Activated naive CD4-positive, alpha-beta T cell treated with anti-CD3 and anti-CD28 coated beads, Interleukin-2, amount 50 U/mL, for 16 hours (primary cell): ENCODE measurements at places on chromosomes 4 and X.

GRCh38 chrX:6448003-6448402 lies 86.9 kb downstream of the VCX3A start:
- no peak for DNase-seq

DNA sequence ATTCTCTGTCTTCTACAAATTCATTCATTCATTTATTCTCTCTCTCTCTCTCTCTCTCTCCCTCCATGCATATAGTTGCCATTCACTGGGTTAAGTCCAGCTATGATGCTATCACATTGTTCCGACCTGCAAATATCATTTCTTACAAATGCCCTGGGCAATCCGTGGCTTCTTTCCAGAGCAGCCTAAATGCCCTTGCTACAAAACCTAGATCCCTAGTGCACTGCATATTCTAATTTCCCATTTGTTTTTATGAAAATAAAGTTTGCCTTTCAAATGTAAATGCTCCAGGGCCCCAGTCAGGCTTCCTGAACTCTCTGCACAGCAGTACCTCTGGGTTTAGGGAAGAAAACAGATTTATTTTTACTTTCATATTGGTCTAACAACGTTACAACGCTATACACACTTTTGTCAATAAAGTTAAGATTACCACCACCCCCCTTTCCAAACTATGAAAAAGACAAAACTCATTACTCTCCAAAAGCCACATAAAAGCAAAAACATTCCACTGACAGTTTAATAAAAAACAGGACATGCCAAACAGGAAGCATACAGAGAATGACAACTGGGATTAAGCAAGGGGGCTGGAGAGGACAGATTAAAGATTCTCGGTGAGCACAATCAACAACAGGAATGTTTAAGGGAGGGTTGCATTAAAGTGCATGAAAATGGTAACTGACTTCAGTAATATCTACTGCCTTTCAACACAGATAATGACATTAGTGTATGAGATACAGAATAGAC lies 104.3 kb downstream of the USP46 start:
- no peak for DNase-seq

DNA sequence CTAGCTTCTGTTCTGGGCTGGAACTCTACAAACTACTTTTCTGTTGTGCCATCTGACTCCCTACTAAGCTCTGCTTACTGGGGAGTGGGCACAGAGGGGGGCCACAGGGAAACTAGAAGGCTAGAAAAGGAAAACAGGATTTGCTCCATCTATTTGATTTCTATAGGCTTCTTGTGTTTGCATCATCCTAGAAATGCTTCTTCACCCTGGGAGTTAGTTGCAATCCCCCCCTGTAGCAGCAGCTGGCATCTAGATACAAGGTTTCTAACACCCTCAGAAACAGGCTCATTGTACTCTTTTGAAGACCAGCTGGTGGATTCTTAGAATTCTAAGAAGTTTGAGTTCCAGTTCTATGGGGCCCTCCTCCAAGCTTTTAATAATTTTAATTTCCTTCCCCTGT lies 213.4 kb downstream of the TMA16 start:
- no peak for DNase-seq

DNA sequence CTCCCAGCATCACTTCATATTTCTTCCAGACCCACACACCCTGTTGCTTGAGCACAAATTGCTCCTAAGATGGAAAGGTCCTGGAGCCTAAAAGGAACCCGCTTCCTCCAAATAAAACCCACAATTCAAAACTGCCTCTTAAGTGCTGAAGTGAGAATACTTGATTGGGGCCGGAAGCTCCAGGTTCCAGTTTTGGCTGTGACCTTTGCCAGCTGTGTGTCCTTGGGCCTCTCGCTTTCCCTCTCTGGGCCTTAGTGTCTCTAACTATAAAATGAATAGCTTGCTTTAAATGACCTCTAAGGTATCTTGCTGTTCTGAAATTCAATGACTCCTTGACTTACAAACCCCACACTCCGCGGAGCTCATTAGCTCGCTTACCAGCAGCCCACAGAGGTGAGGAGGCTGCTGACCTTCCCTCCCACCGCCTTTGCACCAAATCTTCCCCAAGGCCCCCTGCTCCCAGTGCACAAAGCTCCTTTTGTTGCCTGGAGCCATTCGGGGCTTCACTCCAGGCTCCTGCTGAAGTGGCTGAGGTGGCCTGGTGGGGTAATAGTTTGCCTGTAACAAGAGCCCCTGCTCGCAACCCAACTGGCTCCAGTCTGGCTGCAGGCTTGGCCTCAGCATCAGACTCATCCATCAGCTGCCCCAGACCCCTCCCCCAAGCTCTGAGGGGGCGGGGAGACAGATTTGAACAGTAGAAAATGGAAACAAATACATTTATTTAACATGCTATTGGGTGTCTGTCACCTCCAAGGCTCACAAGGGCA lies 21.8 kb downstream of the STARD8 start:
- no peak for DNase-seq

GRCh38 chr4:105780176-105780575 lies 71.6 kb downstream of the GSTCD start:
- no peak for DNase-seq

- DNase-seq = no peak
These were observed 18.7 kb upstream of the FMR1NB start for GRCh38 chrX:147962476-147962875.

- DNase-seq = no peak
These were observed 24.0 kb downstream of the TET2 start for GRCh38 chr4:105170711-105171110.

DNA sequence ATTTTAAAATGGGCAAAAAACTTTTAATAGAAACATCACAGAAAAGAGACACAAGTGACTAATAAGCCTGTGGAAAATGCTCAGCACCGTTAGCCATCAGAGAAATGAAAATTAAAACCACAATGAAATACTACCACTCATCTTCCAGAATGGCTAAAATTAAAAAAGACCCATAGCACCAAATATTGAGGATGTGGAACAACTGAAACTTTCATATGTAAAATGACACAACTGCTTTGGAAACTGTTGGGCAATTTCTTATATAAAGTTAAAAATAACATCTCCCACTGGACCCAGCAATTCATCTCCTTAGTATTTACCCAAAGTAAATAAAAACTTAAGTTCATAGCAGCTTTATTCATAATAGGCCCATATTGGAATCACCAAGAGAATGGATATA lies 94.2 kb downstream of the TENM3 start:
- DNase-seq = no peak

DNA sequence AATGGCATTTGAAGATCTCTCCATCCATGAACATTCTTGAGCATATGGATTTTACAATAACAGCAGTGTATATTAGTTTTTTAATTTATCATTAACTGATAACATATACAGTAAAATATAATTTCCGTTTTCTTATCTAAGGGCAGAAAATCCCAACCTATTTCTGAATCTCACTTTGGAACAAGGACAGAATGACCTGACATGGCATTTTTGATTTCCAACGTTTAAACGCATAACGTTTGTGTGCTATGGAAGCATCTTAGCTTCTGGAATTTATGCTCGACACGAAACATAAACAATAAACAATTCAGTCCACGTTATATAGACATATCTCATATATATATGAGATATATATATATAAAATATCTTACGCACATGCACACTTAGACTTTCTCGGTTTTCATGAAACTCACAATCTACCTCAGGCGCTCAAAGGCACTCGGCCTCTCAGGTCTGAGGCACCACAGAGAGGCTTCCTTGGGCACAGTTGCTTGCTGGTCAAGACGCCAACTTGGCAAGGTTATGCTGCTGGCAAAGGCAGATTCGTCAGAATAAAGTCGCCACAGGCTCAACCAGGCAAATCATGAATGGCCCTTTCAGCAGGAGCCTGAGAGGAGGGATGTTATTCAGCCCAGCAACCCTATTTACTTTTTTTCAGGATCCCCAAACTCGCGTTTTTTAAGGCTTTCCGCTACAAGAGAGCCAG lies 1.0 kb upstream of the UGT8 start:
- no peak for DNase-seq

GRCh38 chr4:174244441-174244840 lies 39.0 kb downstream of the FBXO8 start:
- no peak for DNase-seq

DNA sequence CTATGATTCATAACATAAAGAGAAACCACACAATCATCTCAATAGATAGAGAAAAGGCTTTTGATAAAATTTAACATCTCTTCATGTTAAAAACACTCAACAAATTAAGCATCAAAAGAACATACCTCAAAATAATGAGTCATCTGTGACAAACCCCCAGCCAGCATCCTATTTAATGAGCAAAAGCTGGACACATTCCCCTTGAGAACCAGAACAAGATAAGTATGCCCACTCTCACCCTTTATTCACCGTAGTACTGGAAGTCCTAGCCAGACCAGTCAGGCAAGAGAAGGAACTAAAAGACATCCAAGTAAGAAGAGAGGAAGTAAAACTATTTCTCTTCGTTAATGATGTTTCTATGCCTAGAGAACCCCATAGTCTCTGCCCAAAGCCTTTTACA lies 507.2 kb downstream of the PABPC4L start:
- DNase-seq = no peak

DNA sequence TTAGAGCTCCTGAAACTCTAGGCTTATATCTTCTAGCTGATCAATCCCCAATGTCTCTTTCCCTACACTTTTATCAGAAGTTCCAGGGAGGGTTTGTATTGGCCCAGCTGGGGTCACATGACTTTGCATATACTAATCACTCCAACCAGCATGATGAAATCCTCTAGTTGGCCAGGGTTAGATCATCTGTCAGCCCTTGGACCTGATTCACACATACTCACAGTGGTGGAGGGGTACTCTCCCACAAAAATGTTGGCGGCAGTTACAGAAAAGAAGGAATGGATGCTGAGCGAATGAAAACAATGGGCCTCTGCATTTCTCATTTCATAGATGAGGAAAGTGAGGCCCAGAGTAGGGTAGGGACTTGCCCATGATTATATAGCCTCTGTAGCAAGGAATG lies 151.1 kb downstream of the PJA1 start:
- DNase-seq = no peak

DNA sequence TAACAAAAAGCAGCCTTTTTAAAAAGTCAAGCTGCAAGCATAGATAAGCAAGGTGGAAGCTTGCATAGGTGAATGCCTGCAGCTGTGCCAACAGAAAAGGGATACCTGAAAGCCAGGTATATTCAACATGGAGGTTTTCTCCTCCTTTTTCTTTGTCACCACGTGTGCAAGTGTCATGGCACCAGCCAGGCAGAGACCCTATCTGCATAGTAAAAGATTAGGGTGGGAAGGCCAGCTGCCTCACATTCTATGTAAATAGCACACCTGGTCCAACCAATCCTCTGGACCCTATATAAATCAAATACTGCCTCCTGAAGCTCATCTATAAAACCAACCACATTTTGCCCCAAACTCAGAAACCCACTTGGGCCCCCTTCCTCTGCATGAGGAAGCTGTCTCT lies 28.0 kb upstream of the PLK4 start:
- no peak for DNase-seq

- no peak for DNase-seq
These were observed 375.5 kb downstream of the NAF1 start for GRCh38 chr4:162791226-162791625.

DNA sequence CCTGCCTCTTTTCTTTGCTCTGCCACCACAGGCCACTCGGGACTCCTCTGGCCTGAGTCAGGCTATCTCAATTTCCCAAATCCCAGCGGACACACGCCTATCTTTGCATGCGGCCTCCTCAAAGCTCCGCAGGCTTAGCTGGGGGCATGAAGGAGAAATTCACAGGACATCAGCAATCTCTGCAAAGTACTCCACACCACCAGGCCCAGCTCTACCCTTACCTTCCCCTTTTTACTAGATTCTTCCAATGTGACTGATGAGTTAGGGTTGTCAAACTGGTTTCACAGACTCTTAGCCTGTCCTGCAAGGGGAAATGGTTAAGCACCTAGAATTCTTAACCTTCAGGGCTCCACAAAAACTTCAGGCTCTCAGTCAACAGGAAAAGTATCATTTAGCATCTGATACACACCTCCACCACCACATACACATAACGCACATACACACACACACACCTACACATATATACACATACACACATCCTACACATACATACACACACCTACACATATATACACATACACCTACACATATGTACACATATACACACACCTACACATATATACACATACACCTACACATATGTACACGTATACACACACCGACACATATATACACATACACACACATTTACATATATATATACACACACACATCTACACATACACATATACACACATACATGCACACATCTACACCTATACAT lies 349.1 kb downstream of the ANK2 start:
- no peak for DNase-seq

- no peak for DNase-seq
These were observed 382.4 kb downstream of the TRAM1L1 start for GRCh38 chr4:116702949-116703348.

- no peak for DNase-seq
These were observed 215.5 kb downstream of the GPAT3 start for GRCh38 chr4:83751336-83751949.

DNA sequence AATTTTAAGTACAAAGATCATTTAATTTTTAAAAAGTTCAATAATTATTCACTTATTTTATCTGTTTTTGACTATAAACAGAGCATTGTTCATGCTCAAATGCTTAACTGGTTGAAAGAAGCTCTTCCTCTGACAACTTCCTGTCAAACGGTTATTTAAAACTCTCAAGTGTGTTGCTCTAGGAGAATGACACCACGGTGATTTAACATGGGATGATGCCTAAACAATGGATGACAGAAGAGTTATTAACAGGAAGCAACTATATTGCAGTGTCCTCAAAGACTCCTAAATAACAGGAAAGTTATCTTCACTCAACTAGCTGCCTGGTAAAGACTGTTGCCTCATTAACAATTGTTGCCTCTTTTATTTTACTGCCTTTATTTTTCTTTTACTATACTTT lies 509.6 kb downstream of the PACRGL start:
- no peak for DNase-seq

DNA sequence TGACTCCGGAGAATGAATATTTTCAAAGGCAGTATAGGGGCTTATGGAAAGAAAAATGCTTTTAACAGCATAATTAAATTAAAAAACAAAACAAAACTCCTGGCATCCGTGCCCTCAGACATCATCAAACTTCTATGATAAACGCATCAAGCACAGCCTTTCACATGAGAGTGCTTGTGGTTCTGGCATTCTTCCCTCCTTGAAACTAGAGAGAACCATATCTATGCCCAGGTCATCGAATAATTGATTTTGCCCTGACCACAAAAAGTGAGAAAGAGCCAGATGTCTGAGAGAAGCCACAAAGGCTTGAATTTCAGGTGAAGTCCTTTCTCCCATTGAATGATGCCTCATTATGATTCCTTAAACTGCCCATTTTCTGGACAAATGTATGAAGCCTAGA lies 286.8 kb downstream of the CBLL2 start:
- DNase-seq = no peak

- DNase-seq = no peak
These were observed 7.7 kb upstream of the TXLNG start for GRCh38 chrX:16778545-16778944.

- DNase-seq = no peak
These were observed 77.5 kb downstream of the MSN start for GRCh38 chrX:65744965-65745364.
